Fibroblast of skin of scalp (primary cell): ENCODE measurements at places on chromosomes 6 and 20.

GRCh38 chr20:13788167-13788834, 3.5 kb downstream of the NDUFAF5 start:
- DNase-seq: peak; percentile 54

DNA sequence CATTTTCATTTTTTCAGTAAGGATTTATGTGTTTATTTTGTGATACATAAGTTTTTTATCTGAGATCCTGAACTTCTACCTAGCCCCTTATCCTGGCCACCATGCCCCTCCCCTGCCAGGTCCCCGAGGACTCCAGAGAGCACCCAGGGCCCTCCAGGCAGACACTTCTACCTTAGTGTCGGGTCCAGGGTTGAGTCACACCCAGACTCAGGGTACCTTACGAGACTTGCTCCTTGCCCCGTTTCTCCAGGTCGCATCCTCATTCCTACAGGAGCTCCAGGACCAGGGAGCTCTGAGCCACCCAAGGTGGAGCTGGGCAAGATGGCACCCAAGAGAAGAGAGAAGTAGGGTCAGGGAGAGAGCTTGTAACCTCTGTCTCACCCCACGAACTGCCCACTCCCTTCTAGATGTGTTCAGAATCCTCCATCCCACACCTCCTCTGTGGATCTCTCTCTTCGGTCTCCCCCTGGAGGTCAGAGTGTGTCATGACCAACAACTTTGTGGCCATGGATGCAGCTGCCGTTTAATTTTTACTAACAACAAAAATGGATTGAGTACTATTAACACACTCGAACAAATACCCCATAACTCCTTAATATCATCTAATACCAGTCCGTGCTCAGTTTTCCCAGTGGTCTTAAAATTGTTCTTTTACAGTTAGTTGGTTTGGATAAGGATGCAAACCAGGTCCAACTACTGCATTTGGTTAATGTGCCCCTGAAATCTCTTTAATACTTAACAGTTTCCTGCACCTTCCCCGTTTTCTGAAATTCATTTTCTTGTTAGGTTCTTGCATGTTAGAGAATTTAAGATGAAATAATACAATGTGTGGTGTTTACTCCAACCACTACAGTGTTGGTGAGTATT, 130.6 kb upstream of the INSM1 start:
- peak; percentile 43 for DNase-seq

- DNase-seq: no peak
These were observed 216.5 kb downstream of the PTPRK start for GRCh38 chr6:128303870-128304269.

DNA sequence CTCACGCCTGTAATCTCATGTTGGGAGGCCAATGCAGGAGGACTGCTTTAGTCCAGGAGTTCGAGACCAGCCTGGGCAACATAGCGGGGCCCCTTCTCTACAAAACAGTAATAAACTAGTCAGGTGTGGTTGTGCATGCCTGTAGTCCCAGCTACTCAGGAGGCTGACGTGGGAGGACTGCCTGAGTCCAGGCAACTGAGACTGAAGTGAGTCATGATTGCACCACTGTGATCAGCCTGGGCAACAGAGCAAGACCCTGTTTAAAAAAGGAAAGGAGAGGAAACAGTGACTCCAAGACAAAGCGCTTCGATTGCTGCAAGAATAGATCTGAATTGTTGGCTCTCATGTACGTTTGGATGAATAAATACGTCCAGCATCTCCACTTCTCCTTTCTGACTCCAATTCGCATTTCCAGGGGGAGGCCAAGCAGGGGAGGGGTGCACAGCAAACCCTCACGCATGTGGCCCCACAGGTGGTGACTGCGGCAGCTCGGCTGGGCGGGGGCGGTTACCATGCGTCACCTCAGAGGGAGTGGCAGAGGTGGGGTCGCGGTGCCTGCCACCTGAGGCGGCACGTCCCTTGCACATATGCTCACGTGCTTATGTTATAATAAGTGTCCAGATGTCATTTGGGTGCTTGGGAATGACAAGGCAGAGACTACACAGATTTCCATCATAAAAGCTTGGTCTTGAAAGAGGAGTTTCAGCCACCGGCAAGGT, 95.1 kb upstream of the MPC1 start:
- no peak for DNase-seq

GRCh38 chr6:7479801-7480266, 61.6 kb upstream of the DSP start:
- peak; percentile 62 for DNase-seq

DNA sequence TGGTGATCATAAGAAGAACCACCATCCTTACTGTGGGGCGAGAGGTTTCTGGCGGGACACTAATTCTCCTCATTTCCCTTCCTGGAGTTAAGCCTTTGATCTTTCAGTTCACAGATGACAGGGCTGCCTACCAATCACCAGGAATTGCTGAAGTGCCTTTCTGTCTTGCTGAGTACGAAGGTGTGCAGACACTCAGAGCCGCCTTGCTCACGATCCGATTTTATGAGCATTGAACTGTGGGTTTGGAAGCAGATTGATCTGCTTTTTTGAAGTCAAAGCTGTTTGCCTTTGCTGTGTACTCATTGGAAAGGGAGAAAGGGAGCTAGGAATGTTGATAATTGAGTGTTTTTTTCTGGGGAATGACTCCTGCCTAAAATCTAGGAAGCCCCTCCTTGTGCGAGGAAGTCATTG, 129.1 kb upstream of the SALL4 start:
- DNase-seq: no peak

DNA sequence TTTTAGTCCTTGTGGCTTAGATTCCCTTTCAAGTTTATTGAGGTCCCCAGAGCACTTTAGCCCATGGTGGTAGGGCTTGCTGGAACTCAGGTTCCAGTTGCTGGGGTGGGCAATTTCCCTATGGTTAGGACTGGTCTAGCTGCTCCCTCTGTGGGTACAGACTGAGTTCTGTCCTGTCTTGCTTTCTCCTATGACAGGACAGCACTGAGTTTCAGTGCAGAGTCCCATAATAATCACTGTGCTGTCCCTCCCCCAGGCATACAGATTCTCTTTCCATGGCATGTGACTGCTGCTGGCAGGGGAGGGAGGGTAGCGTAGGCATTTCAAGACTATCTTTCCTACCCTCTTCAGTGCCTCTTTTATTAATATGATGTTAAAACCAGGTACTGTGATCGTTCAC, 17.1 kb upstream of the ERVFRD-1 start:
- DNase-seq: no peak

- DNase-seq: peak; percentile 41
These were observed 204.5 kb downstream of the UBE3D start for GRCh38 chr6:82861121-82861520.

- no peak for DNase-seq
These were observed 25.0 kb upstream of the SSR1 start for GRCh38 chr6:7338031-7338430.

GRCh38 chr20:675453-676314, at the start of gene SCRT2:
TSS of gene SCRT2 (minus strand) at chr20:675802. CDS start at chr20:675601, 201 bp downstream.
- DNase-seq: peak; percentile 80

DNA sequence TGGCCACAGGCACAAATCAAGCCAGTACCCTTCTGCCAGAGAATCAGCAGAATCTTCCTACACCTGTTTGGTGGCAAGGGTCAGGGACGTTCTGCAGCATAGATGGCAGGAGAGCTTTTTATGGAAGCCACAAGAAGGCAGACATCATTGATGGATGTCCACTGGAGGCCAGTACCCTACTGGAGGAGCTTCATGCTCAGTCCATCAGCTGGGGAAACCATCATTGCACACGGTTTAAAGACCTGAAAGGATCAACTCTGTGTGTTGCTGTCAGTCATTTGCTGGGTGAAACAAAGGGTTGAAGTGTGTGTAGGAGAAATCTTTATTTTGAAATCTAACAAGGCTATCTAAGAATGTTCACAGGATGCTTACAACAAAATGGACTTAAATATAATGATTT, 158.9 kb upstream of the SASH1 start:
- DNase-seq: no peak

- DNase-seq: no peak
These were observed 92.4 kb downstream of the SCML4 start for GRCh38 chr6:107731422-107732319.

GRCh38 chr6:117446861-117447260, 21.1 kb upstream of the ROS1 start:
- DNase-seq: peak; percentile 73

GRCh38 chr6:155066361-155066760, 71.2 kb downstream of the TIAM2 start:
- peak; percentile 52 for DNase-seq

DNA sequence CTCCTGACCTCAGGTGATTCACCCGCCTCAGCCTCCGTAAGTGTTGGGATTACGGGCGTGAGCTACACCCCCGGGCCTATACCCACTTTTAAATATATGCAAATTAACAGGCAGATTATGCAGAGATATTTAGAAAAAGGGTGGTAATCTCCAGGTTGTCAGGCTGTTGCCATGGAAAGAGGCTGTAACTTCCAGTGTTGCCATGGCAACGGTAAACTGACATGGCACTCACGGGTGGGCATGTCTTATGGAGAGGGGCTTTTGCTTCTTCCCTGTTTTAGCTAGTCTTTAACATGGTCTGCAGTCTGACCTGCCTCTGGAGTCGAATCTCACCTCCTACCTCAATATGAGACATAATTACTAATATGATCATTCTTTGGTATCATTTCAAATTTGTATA, 44.9 kb downstream of the ZNF334 start:
- no peak for DNase-seq

- no peak for DNase-seq
These were observed 1.4 kb downstream of the SMAP1 start for GRCh38 chr6:70669133-70669532.

- no peak for DNase-seq
These were observed 195.3 kb downstream of the SYNE1 start for GRCh38 chr6:152441902-152442301.

DNA sequence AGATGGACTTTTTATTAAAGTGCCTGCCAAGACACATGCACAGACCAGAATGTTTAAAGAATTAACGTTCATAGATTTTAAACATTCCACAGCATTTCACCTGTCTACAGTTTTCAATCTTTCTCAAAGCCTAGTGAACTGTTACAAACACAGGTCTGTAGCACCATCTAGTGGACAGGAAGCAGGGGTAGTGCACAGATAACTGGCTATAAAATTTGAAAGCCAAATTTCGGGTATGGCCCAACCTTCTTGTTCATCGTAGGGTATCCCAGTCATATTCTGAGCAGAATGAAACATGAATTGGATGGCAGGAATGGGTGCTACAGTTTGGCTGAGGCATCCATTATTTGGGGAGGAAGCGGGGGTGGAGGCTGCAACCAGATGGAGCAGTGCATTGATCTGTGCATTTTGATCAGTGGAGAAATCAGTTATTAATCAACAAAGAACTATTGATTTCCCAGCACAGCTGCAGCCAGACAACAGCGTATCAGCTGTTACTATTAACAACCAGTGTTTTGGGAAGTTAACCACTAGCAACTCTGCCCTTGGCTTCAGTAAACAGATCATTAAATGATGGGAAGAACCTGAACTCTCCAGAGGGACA, 56.1 kb upstream of the B3GAT2 start:
- DNase-seq: peak; percentile 51

- DNase-seq: no peak
These were observed 82.6 kb upstream of the CNKSR3 start for GRCh38 chr6:154593122-154593521.

DNA sequence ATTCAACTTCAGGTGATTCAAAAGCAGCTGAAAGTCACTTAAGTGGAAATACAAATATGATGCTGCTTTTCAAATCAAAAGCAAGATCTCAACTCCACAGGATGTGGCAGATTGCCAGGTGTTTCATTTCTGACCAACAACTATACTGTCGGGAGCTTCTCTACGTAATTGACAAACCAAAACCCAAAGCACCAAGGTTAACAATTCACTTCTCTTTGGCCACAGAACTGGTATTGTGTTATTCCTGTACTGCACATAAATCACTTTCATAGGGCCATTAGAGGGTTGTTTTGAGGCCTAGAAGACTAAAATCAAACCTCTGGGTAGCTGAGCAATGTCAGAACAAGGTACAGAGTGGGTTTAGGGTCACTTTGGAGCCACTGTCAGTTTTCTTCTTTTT, 169.7 kb downstream of the HAO1 start:
- no peak for DNase-seq

- DNase-seq: no peak
These were observed 528.6 kb downstream of the PRKN start for GRCh38 chr6:162198925-162199324.

DNA sequence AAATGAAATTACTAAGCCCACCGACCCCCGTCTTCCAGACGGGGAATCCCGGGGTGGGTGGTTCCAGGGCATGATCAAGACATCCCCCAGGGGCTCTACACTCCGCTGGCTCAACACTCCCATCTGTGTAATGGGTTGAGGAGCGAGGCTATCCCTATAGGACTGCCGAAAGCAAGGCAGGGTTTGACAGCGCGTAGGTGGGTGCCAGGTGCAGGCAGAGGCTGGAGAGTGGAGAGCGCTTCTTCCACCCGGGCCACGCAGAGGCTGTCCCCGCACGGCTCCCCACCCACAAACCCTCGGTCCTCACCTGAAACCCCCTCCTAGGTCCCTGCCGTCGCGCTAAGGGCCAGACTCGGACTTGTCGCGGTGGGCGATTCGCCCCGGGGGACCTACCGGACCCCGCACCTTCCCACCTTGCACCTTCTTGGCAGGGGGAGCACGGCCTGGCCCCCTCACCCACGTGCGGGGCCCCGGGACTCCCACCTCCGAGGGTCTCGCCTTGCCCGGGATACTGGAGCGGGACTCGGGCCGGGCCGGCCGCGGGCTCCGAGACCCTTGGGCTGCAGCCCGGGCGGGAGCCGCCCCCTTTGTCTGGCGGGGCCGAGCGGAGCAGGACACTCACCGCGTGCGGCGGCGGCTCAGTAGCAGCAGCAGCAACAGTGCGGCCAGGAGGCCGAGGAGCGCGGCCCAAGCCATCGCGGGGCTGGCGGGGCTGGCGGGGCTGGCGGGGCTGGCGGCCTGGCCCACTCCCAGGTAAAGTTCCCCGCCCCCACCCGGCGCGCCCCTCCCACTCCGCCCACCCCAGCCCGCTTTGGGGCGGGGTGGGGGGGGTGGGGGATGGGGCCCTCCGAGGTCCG, at the start of gene PTGIS:
PTGIS (minus strand) TSS at position 717 of the 857 bp plus-strand sequence; CDS start at position 696, 21 bp downstream.
- peak; percentile 21 for DNase-seq

GRCh38 chr6:1081551-1082284, 230.2 kb upstream of the FOXQ1 start:
- DNase-seq: peak; percentile 47

DNA sequence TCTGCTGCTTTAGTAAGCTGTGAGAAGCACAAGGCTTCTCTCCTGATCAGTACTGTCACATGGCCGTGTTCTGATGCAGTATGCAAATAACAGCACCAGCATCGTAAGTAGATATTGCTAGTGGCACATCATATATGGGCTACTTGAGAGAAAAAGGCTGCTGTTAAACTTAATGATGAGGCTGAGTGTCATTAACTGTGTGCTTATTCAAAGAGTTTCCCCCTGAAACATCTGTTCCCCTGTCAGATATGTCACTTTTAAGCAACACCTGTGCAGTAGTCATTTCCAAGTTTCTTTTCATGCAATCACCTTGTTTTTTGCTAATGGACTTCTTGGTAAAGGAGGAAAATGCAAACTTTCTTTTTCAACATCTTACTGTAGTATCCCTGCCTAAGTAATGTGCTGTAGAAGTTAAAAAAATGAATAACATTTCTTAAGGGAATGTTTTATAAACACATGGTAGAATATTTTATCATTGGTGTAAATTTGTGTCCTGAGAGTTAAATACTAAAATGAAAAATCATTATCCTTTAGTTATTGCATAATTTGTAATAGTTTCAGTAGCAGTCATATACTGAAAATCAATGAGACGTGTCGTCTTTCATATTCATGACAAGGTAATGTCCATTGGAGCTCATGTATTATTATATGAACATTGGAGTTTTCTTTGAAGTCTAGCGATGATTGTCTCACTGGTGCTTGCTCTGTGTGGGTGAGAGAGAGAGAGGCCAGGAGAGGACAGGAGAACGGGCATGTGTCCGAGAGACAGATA, 366.3 kb downstream of the CDKAL1 start:
- no peak for DNase-seq

- no peak for DNase-seq
These were observed 155.3 kb downstream of the JARID2 start for GRCh38 chr6:15401120-15401519.
